ENCODE measurements at places on chromosomes 5 and 9. TPM values are rescaled to one million over a fixed set of nuclear protein-coding genes. Genes with fewer than 3 reads are reported as not detected.

The SLC6A18 gene
- polyA plus RNA-seq: not detected

The TAF11L3 gene
- not detected for polyA plus RNA-seq

The PLPP7 gene
- polyA plus RNA-seq: 0.73 TPM

The DMGDH gene
- polyA plus RNA-seq: 0.14 TPM

The ENC1 gene
- polyA plus RNA-seq: 2.0 TPM

The DBH gene
- polyA plus RNA-seq: 0.01 TPM

The NR2F1-AS1 gene
- polyA plus RNA-seq: 3.2 TPM

The EIF4E1B gene
- not detected for polyA plus RNA-seq

All from esophagus (tissue), 2 donors.